ENCODE measurements at places on chromosomes 11 and 22. TPM values are rescaled to one million over a fixed set of nuclear protein-coding genes. Genes with fewer than 3 reads are reported as not detected.

DNA sequence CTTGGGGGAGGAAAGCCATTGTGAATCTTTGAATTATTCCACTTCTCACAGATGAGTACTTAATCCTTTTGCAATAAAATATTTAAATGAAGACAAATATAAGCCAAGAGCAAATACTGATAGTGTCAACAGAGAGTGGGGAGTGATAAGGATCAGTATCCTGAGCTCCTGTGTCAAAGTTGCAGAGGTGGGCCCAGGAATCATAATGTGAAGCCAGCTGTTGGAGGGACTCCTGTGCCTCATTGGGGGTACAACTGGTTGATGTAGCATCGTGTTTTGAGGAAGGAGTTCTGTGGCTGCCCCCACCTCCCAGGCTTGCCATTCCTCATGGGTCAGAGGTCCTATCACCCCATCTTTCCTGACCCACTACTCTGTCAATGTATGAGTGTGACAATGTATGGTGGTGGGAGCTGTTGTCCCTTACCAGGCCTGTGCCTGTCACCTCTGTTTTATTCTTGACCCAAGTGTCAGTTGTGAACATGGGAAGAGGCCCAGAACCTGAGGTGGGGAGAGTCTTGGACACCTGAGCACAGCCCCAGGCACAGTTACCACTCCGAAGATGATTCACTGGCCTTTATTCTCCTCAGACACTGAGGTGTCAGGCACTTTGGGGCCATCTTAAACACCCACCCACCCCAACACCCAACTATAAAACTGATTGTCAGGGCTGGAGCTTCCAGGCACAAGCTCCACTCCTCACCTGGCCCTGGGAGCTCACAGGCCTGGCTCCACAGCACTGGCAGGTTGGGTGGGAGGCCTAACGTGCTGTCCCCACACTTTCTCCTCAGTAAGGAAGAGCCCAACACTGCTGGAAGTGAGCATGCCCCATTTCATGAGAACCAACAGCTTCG lies 38.4 kb downstream of the KCNQ1OT1 start:
- no peak for DNase-seq

DNA sequence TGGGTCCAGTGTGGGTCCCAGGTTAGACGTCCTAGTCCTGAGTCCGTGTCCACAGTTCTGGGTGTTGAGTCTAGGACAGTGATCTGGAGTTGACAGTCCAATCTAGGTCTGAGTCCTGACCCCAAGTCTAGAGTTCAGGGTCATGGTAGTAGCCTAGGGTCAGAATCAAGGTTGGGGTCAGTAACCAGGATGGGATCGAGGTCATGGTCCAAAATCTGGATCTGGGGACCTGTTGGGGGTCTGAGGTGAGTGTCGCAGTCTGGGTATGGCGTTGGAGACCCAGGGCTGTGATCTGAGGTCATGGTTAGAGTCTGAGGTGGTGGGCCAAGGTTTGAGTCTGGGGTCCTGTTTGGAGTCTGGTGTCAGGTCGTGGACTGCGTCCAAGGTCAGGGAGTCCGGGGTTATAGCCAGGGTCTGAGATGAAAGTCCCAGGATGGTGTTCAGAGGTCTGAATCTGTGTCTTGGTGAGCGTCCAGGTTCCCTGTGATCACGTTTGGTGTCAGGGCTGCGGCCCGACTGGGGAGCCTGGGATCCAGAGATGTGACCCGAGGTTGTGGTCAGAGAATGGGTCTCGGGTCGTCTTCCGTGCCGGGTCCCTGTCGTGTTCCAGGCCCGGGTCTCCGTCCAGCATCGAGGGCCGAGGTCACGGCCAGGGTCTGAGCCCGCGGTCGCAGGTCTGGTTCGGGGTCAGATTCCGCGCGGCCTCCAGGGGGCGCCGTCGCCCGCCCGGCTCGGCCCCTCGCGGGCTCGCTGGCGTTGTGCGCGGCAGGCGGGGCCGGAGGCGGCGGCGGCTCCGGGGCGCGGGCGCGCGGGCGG lies 432 bp upstream of the GRK2 start:
- no peak for DNase-seq

DNA sequence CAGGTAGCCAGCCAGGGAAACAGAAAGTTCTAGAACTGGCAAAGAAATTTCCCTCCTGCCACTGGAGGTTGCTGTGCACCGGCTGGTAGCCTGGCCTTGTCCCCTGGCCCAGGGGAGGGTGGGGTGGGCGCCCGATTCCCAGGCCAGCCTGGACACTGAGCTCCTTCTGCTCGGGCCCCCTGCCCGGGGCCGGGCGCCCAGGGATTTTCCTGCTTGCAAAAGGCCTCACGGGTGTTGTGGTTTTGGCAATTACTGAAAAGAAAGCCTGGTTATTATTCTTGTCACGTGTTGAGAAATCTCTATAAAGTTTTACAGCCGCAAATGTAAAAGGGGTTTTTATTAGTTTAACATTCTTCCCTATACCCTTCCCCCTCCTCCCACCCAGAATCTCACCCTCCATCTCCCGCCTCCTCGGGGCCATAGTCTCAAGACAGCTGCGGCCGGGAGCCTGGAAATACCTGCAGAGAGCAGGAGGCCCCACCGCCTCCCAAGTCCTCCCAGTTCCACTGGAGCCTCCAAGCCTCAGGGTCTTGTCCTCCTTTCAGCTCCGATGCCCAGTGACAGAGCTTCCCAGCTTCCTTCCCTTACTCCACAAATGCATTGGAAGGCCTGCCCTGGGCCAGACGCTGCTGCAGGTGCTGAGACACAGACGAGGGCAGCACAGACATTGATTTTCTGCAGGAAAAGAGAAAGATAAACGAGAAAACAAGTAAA lies 1515.6 kb downstream of the TBC1D22A start:
- no peak for DNase-seq

DNA sequence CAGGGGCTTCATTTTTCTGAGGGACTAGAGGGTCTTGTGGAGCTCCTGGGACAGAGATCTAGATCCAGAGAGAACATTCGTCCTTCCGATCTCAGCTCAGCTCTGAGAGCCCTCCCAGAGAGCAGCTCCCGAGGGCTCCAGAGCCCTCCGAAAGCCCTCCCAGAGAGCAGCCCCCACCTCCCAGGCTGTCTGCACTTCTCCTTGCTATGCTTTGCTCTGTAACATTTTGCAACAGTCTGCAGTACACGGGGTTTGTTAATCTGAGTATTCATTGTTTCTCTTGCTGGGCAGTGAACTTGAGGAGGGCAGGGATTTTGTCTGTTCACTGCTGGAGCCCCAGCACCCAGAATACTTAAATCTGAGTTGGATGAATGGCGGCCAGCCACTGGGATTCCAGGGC lies 2.6 kb downstream of the GGA1 start:
- DNase-seq, result no peak

Gene DBX1
- not detected for total RNA-seq

Gene MUC5B
- under 0.01 TPM for total RNA-seq

Gene CCDC88B
- 1.3 TPM for total RNA-seq

Gene TKFC
- total RNA-seq, result 35.2 TPM

Gene RCOR2
- 7.8 TPM for total RNA-seq

All from kidney epithelial cell (primary cell).